Naive thymus-derived CD4-positive, alpha-beta T cell (primary cell): ENCODE measurements at places on chromosomes 11 and 22.
A peak's percentile ranks its signal among the peaks of the same experiment; 100 is the strongest.

GRCh38 chr11:19946681-19947080 is 213.6 kb downstream of the DBX1 start:
- H3K27ac ChIP-seq: no peak overlapping the region
- DNase-seq: no peak

DNA sequence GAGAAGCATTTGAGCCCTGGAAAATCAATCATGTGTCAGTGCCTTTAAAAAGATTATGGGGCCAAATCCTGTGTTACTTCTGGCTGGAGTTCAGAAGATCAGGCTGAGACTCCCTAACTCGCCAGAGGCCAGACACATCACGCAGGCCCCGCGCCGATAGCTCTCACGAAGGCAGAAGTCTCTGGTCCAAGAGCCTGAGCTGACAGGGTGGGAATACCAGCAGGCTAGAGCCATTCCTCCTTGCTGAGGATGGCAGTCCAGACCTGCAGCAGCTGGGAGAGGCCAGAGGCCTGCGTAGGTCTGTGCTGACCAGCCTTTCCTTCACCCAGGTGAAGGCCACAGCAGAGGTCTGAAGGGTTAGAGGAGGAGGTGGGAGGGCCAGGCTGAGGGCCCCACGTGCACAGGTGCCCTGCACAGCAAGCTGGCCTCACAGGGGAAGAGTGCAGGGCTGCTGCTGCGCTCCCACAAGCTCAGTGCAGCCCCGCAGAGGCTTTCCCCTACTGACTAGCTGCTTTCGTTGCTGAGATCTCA is 52.9 kb downstream of the ST14 start:
- no peaks in the 10 kb centered on the region for H3K27me3 ChIP-seq
- no peak overlapping the region for H3K4me3 ChIP-seq
- no peaks in the 10 kb centered on the region for H3K36me3 ChIP-seq
- DNase-seq: no peak

- no peaks in the 10 kb centered on the region for H3K4me1 ChIP-seq
- no peak overlapping the region for H3K4me3 ChIP-seq
- no peaks in the 10 kb centered on the region for H3K27me3 ChIP-seq
- no peak for DNase-seq
- H3K27ac ChIP-seq: no peak overlapping the region
Observed at GRCh38 chr11:95135155-95135554, 45.5 kb downstream of the ENDOD1 start.

GRCh38 chr11:87374038-87374807 is 336.5 kb downstream of the TMEM135 start:
- H3K4me1 ChIP-seq: no peaks in the 10 kb centered on the region
- no peak overlapping the region for H3K27ac ChIP-seq
- DNase-seq: no peak
- no peak overlapping the region for H3K4me3 ChIP-seq
- no peaks in the 10 kb centered on the region for H3K27me3 ChIP-seq
- no peaks in the 10 kb centered on the region for H3K36me3 ChIP-seq

DNA sequence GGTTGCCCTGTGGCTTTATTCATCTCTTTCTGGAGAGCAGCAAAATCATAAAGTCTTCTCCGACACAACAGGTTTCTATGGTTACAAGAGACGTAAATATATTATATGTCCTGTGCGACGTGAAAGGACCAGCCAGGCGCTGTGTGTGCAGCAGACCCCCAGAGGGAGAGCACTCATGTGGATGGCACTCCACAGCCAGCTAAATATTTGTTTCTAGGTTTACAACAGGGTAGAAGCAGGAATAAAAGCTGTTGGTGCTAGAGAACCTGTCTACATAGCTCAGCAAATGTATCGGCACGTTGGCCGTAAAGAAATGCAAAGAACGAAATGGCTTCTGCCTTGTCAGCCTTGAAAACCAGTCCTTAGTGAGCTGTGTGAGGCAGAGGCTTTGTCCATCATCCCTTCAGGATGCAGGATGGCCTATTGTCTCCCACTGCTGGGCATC is 133.8 kb upstream of the PITPNB start:
- H3K36me3 ChIP-seq: no peaks in the 10 kb centered on the region
- H3K4me1 ChIP-seq: no peaks in the 10 kb centered on the region
- H3K27me3 ChIP-seq: no peaks in the 10 kb centered on the region

DNA sequence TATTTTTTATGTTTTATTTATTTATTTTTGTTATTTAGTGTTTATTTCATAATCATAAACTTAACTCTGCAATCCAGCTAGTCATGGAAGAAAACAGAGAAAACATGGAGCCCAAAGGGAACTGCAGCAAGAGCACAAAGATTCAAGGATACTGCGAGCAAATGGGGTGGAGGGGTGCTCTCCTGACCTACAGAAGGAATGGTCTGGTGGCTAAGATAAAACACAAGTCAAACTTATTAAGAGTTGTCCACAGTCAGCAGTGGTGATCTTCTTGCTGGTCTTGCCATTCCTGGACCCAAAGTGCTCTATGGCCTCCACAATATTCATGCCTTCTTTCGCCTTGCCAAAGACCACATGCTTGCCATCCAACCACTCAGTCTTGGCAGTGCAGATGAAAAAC is 36.7 kb downstream of the STIM1 start:
- H3K27ac ChIP-seq: no peak overlapping the region
- H3K4me1 ChIP-seq: peaks cover 27% of the 10 kb centered on the region
- no peaks in the 10 kb centered on the region for H3K36me3 ChIP-seq
- DNase-seq: no peak
- H3K27me3 ChIP-seq: no peaks in the 10 kb centered on the region

DNA sequence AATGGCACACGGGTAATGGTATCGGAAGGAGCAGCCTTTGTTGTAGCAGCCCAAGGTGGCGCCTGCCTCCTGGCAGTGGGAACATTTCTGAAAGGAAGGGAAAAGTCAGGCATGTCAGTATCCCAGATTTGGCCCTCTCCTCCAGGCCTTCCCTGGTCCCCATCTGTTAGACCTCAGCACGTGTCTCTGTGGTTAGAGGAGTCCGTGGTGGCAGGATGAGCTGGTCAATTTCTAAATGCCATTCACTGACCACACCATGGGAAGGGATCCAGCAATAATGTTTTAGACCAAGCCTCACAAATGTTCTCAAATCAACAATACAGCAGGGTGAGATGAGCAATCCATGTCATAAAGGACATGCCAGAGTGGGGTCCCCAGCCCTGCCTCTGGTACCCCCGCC is 49.0 kb upstream of the CYP2D6 start:
- DNase-seq: no peak
- no peak overlapping the region for H3K27ac ChIP-seq
- no peaks in the 10 kb centered on the region for H3K27me3 ChIP-seq
- peaks cover 25% of the 10 kb centered on the region for H3K4me1 ChIP-seq

GRCh38 chr11:68050371-68050841 is 11.6 kb downstream of the TCIRG1 start:
- no peak overlapping the region for H3K27ac ChIP-seq
- H3K36me3 ChIP-seq: no peaks in the 10 kb centered on the region
- H3K4me1 ChIP-seq: no peaks in the 10 kb centered on the region
- H3K4me3 ChIP-seq: no peak overlapping the region

DNA sequence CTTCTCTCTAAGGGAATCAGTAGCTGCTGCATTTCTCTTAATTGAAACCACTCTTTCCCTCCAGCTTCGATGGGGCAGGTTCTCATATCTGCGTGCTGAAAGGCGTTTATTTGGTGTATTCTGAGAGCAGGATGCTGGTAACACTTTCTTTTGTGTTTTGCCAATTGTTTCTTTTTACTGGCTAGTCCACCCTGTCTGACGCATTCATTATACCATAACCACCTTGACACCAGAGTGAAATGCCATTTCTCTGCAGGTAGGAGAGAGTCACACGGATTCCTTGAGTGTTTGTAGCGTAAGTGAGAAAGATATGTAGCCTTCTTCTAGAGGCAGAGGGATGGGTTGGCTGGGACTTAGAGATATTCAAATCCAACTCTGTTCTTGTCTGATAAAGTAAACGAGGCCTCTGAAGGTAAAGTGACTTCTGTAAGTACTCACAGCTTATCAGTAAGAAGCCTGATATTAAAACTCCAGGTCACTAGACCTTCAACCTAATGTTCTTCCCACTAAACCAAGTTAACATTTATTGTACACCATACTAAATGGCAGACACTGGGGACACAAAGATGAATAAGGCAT is 21.4 kb downstream of the CD44 start:
- H3K27me3 ChIP-seq: no peaks in the 10 kb centered on the region
- peak overlapping the region; percentile 15 for H3K4me3 ChIP-seq
- no peaks in the 10 kb centered on the region for H3K36me3 ChIP-seq
- H3K4me1 ChIP-seq: peaks cover 98% of the 10 kb centered on the region
- H3K27ac ChIP-seq: peak overlapping the region; percentile 94

- DNase-seq: no peak
- H3K4me1 ChIP-seq: no peaks in the 10 kb centered on the region
- no peaks in the 10 kb centered on the region for H3K36me3 ChIP-seq
Observed at GRCh38 chr11:128981254-128981653, 38.6 kb upstream of the TP53AIP1 start.

DNA sequence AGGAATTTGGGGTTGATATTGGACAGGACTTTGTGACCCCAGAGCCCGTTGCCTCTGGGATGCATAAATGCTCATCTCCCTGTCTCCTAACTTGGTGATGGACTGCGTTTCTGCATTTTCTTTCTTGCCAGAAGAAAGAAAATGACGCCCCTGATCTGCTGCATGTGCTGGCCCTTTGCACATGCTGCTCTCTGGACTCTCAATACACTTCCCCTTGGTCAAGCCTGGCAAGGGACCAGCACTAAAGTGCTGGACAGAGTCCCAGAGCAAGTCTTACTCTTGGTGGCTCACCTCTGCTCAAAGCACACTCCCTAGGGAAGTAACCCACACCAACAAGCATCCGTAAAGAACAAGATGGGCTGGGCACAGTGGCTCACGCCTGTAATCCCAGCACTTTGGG is 40.7 kb downstream of the MYH9 start:
- peak overlapping the region; percentile 52 for H3K27ac ChIP-seq
- no peak for DNase-seq
- H3K36me3 ChIP-seq: peaks cover 46% of the 10 kb centered on the region
- no peak overlapping the region for H3K4me3 ChIP-seq
- peaks cover 54% of the 10 kb centered on the region for H3K4me1 ChIP-seq

GRCh38 chr11:35029979-35030682 is 108.8 kb upstream of the CD44 start:
- no peaks in the 10 kb centered on the region for H3K27me3 ChIP-seq
- peaks cover 10% of the 10 kb centered on the region for H3K4me1 ChIP-seq
- H3K27ac ChIP-seq: no peak overlapping the region
- no peak for DNase-seq
- H3K36me3 ChIP-seq: no peaks in the 10 kb centered on the region

- H3K27ac ChIP-seq: no peak overlapping the region
- H3K4me3 ChIP-seq: no peak overlapping the region
- H3K27me3 ChIP-seq: no peaks in the 10 kb centered on the region
- no peaks in the 10 kb centered on the region for H3K36me3 ChIP-seq
- no peaks in the 10 kb centered on the region for H3K4me1 ChIP-seq
- no peak for DNase-seq
Observed at GRCh38 chr11:129048911-129049310, 106.2 kb upstream of the TP53AIP1 start.

GRCh38 chr11:100984668-100985067 is 144.9 kb downstream of the PGR start:
- H3K4me3 ChIP-seq: no peak overlapping the region
- no peaks in the 10 kb centered on the region for H3K27me3 ChIP-seq
- H3K36me3 ChIP-seq: no peaks in the 10 kb centered on the region
- no peak overlapping the region for H3K27ac ChIP-seq

DNA sequence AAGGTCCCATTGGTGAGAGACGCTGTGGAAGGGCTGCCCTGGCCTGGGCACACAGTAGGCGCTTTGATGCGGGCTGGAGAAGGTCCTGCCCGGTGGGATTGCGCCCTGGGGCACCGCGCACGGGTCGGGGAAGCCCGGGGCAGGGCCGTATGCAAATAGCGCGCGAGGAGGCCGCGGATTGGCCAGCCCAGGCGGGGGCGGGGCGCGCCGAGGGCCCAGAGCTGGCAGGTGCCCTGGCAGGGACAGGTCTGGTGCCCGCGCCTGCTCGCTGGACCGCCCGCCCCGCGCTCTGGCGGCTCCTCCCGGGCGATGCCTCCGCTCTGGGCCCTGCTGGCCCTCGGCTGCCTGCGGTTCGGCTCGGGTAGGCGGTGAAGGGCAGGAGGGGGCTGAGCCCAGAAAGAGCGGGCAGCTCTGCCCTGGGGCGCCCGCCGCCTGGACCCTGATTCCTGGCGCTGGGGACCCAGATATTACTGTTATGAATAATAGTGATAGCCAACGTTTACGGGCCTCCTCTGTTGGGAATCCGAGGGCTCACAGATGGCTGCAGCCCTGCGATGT is at the start of gene UPK3A:
UPK3A (plus strand) TSS at position 245 of the 558 bp plus-strand sequence; CDS start at position 310, 65 bp downstream.
- no peaks in the 10 kb centered on the region for H3K27me3 ChIP-seq
- H3K36me3 ChIP-seq: no peaks in the 10 kb centered on the region
- DNase-seq: peak; percentile 56

DNA sequence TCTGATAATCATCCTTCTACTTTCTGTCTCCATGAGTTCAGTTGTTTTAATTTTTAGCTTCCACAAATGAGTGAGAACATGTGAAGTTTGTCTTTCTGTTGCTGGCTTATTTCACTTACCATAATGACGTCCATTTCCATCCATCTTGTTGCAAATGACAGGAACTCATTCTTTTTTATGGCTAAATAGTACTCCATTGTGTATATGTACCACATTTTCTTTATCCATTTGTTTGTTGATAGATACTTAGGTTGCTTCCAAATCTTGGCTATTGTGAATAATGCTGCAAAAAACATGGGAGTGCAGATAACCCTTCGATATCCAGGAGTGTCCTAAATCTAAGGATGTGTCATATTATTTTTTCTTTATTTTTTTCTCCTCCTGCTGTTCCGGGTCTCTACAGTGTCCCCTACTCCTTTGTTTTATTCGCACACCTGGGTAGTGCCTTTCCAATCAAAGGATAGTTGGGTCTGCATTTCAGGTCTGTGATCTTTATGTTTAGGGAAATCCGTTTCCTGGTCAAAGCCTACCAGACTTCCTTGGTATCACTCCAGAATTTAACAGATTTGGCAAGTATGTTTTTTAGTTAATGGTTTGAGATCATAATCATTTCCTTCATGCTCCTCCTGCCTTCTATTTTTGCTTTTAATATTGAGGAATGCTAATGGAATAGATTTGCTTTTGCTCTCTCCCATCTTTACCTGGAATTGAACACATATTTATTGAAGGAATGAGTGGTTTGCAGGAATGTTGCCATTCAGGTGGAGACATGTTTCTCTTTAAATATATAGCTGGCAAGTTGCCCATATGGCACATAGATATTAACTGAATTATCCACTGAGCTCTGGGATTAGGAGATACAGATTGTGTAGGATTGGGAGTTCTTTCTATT is 53.7 kb downstream of the ARHGEF12 start:
- no peaks in the 10 kb centered on the region for H3K4me1 ChIP-seq
- DNase-seq: no peak
- no peak overlapping the region for H3K4me3 ChIP-seq

DNA sequence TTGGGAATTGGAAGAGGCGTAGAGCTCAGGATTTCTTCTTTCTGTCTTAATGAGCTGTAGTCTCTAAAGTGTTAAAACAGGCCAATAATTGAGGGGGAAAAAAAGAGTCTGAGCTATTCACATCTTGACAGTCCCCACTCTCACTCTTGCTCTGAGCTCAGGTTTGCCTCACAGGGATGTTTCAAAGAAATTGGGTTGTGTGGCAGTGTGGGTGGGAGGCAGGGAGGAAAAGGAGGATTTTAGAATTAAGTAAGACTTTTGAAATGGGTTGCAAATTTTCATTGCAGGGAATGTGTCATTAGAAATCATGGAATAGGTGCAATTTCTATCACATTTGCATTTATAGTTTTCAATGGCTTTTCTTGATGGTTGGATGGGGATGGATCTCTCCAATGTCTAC is 338.8 kb upstream of the KIRREL3 start:
- no peak overlapping the region for H3K4me3 ChIP-seq
- no peak overlapping the region for H3K27ac ChIP-seq
- H3K4me1 ChIP-seq: no peaks in the 10 kb centered on the region
- H3K36me3 ChIP-seq: no peaks in the 10 kb centered on the region

- no peaks in the 10 kb centered on the region for H3K27me3 ChIP-seq
- no peak overlapping the region for H3K27ac ChIP-seq
- no peak overlapping the region for H3K4me3 ChIP-seq
- peaks cover 49% of the 10 kb centered on the region for H3K36me3 ChIP-seq
- H3K4me1 ChIP-seq: no peaks in the 10 kb centered on the region
Observed at GRCh38 chr22:29375398-29376076, 12.8 kb downstream of the AP1B1 start.
